CD4-positive, alpha-beta T cell treated with Interleukin-21 for 1 hour (primary cell): ENCODE measurements at places on chromosomes 16 and 17.

- DNase-seq = no peak
Observed at GRCh38 chr17:51165680-51166197, 472 bp upstream of the NME2 start.

GRCh38 chr17:52027620-52028295, 130.8 kb downstream of the CA10 start:
- DNase-seq = no peak

GRCh38 chr16:4288148-4288921, 15.5 kb upstream of the TFAP4 start:
- peak; percentile 82 for DNase-seq

- DNase-seq = no peak
Observed at GRCh38 chr17:67594115-67594880, 123.4 kb upstream of the NOL11 start.

GRCh38 chr16:88471575-88471974, 18.5 kb downstream of the ZFPM1 start:
- DNase-seq = no peak

GRCh38 chr17:42553866-42554249, 1.1 kb downstream of the HSD17B1 start:
- no peak for DNase-seq

DNA sequence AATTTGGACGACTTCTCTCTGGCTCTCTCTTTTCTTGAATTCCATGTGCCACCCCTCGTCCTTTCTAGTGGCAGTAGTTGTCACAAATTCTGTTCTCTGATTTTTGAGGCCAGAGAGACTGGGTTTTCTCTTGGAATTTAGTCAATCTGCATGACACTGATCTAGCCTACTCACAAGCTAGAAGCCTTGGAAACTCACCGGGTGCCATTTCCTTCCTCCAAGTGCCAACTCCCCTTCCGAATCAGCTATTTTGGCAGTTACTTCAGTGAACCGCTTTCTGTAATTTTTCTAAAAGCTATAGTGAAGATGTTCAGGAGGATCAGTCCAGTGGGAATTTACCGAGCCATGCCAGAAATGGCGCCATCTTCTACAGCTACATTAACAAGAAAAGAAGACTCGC, 228.9 kb downstream of the PMP22 start:
- no peak for DNase-seq

- peak; percentile 26 for DNase-seq
Observed at GRCh38 chr17:32141258-32141657, 1.0 kb upstream of the RHOT1 start.

GRCh38 chr16:81597079-81597658, 152.6 kb downstream of the CMIP start:
- no peak for DNase-seq
